ENCODE measurements at places on chromosomes 5 and 9. TPM values are rescaled to one million over a fixed set of nuclear protein-coding genes. Genes with fewer than 3 reads are reported as not detected.

MSX2 gene
- total RNA-seq, result 0.25 TPM

NR2F1 gene
- total RNA-seq, result 23.6 TPM

TLR4 gene
- total RNA-seq, result 13.2 TPM

GDNF gene
- total RNA-seq, result 3.0 TPM

DNA sequence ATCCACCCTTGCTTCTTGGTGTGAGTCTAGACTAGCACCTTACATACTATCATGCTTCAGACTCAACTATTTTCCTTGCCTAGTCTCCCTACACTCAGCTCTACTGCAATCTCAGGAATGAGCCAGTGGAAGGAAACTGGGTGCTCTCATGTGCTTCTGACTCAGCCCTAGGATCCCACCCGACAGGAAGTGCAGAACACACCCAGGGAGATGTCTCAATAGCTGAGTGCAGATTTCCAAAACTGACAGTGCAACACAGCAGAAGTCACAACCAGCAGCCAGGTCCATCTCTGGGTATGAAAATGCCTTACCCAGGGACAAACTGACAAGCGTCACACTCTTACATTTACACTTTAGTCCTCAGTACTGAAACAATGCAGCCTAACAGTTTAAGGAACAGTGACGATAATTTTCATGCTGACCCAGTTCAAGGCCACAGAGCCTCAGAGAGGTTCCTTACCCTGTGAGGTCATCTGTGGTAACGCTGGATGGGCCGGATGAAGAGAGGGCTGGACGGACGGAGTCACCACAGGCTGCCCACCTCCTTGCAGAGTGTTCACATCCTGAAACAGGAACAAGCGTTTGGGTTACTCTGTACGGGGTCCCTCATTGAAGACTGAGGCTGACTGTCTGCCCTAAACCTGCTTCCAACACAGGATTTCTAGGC lies 33.0 kb downstream of the FKBP15 start:
- ATAC-seq, result no peak

- no peak for ATAC-seq
These were observed 173.8 kb downstream of the PCSK1 start for GRCh38 chr5:96259151-96259772.

DNA sequence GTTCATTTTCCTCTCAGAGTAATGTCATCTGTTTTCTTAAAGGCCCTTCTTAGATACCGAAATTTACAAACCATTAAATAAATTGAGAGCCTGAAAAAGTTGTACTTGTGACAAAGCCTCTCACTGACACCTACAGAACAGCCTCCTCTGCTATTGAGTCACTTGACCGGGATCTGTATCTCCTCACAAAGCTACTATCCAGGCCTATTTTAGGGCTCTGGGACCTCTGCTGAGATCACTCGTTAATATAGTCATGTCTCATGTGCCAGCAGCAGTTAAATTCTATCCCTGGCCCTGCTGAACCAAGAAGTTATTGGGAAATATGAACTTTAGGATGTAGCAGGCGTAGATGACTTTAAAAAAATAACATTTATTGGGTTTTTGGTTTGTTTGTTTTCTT lies 31.1 kb downstream of the FBXO38 start:
- ATAC-seq, result no peak

DNA sequence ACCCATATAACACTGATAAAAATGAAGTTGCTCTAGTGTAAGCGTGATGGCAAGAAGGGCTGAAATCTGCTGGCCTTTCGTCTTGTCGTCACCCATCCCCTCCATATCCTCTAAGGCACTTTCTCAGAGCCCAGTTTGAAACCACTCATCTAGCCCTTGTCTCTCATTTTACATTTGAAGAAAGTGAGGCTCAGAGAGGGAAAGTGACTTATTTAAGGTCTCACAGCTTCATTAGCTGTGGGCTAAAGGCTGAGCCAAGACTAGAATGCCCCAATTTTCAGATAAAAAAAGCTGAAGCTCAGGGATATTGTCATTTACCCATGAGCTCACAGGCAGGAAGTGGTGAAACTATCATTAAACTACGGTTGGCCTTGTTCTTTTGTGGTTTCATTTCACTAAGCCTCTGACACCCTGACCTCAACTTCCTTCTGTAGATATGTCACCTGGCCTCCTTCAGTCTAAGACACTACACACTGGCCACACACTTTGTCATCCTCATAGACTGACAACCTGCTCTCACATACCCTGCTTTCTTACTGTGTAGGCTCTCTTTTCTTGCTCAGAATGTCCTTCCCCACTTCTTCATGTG lies 176.7 kb upstream of the DMAC1 start:
- ATAC-seq, result no peak

- ATAC-seq, result no peak
These were observed 9.0 kb downstream of the CCDC69 start for GRCh38 chr5:151214614-151215545.
